Natural killer cell (primary cell): ENCODE measurements at places on chromosomes 1 and 21. TPM values are rescaled to one million over a fixed set of nuclear protein-coding genes. Genes with fewer than 3 reads are reported as not detected.

The SERPINC1 gene
- total RNA-seq, result 0.48 TPM

GRCh38 chr1:94928293-94928939, 1.5 kb upstream of the CNN3 start:
- DNase-seq, result no peak
- peaks cover 16% of the 10 kb centered on the region for H3K4me1 ChIP-seq
- no peak overlapping the region for H3K27ac ChIP-seq
- no peak overlapping the region for H3K4me3 ChIP-seq
- no peaks in the 10 kb centered on the region for H3K36me3 ChIP-seq

GRCh38 chr1:84382127-84382526, 16.2 kb upstream of the DNASE2B start:
- H3K4me1 ChIP-seq, result no peaks in the 10 kb centered on the region
- no peaks in the 10 kb centered on the region for H3K27me3 ChIP-seq

DNA sequence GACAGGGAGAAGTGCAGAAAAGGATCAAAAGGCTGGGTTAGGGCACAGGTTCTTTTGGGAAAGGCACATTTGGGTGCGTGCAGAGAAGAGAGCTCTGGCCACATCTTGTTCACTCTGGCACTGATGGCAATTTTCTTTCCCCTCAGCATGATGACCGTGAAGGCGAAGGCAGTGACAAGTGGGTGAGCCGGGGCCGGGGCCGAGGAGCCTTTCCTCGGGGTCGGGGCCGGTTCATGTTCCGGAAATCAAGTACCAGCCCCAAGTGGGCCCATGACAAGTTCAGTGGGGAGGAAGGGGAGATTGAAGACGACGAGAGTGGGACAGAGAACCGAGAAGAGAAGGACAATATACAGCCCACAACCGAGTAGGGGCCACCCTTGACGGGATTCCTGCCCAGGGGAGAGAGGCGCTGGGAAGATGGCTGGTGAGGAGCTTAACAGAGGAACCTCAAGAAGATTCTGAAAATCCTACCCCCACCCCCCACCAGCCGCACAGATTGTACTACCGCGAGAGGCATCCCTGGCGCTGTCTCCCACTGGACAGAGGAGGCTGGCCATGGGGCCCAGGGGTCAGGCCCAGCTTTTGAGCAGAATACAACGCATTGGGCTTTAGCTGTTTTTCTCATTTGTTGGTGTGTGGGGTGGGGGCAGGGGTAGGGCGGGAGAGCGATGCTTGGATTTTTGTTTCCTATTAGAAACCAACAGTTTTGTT, 2.4 kb upstream of the SH3D21 start:
- H3K4me1 ChIP-seq, result peaks cover 20% of the 10 kb centered on the region
- no peak overlapping the region for H3K4me3 ChIP-seq
- DNase-seq, result no peak
- no peaks in the 10 kb centered on the region for H3K27me3 ChIP-seq
- H3K36me3 ChIP-seq, result peaks cover 43% of the 10 kb centered on the region

- no peaks in the 10 kb centered on the region for H3K27me3 ChIP-seq
- H3K27ac ChIP-seq, result no peak overlapping the region
- no peak for DNase-seq
Observed at GRCh38 chr21:28380241-28380640, 612.4 kb downstream of the LTN1 start.

DNA sequence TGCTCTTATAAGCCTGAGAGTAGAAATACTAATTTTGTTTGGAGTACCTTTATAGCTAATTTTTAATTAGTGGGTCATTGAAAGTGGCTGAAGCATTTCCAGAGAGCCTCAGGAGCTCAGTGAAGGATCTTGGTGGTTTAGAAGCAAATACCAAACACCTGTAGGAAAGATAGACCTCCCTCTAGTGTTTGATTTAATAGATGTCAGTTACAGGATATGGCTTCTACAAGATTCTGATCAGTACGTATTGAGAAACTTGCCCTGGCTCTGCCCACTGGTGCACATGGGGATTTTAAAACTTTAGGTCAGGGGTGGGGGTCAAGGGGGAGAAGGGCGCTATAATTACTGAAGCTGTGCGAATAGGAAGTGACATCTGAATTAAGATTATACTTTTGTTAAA, 122.2 kb downstream of the POU2F1 start:
- no peaks in the 10 kb centered on the region for H3K4me1 ChIP-seq
- H3K27me3 ChIP-seq, result no peaks in the 10 kb centered on the region
- no peak overlapping the region for H3K4me3 ChIP-seq

DNA sequence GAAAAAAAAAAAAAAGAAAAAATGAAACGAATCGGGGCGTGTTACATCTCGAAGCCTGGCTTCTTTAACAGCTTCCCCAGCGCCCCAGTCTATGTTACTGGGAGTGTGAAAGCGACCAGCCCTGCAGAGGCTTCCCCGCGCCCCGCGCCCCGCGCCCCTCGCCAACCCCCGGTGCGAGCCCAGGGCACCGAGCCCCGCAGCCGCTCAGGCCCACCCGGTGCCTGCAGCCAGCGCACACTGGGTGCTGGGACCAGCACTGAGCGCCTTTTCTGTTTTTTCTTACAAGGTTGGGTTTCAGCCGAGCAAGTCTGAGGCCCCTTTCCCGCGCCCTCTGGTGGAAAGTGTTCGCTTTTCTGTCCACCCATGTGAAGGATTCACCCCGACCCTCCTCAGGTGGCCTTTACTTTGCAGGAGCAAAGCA, 42.1 kb upstream of the ZNF496 start:
- H3K36me3 ChIP-seq, result no peaks in the 10 kb centered on the region
- peak; percentile 76 for DNase-seq
- peaks cover 4% of the 10 kb centered on the region for H3K4me1 ChIP-seq
- no peak overlapping the region for H3K4me3 ChIP-seq
- no peak overlapping the region for H3K27ac ChIP-seq
- no peaks in the 10 kb centered on the region for H3K27me3 ChIP-seq

DNA sequence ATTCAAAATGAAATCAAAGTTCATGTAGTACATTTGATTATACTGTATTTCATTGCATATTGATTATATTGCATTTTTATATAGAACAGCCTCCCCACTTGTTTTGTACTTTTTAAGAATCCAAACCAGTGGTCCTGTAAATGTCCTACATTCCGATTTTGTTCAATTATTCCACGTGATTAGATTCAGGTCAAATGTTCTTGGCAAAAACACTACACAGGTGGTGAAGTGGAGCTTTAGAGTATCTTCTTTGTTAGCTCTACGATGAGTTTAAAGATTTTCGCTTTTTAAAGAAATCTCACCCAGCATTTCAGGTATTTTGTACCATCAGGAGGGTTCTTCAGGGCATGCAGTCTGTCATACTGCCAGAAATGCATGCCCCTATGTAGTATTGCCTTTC, 120.6 kb downstream of the TRIM33 start:
- H3K27me3 ChIP-seq, result no peaks in the 10 kb centered on the region
- H3K36me3 ChIP-seq, result peaks cover 19% of the 10 kb centered on the region
- DNase-seq, result no peak
- H3K27ac ChIP-seq, result no peak overlapping the region
- no peak overlapping the region for H3K4me3 ChIP-seq
- H3K4me1 ChIP-seq, result no peaks in the 10 kb centered on the region

DNA sequence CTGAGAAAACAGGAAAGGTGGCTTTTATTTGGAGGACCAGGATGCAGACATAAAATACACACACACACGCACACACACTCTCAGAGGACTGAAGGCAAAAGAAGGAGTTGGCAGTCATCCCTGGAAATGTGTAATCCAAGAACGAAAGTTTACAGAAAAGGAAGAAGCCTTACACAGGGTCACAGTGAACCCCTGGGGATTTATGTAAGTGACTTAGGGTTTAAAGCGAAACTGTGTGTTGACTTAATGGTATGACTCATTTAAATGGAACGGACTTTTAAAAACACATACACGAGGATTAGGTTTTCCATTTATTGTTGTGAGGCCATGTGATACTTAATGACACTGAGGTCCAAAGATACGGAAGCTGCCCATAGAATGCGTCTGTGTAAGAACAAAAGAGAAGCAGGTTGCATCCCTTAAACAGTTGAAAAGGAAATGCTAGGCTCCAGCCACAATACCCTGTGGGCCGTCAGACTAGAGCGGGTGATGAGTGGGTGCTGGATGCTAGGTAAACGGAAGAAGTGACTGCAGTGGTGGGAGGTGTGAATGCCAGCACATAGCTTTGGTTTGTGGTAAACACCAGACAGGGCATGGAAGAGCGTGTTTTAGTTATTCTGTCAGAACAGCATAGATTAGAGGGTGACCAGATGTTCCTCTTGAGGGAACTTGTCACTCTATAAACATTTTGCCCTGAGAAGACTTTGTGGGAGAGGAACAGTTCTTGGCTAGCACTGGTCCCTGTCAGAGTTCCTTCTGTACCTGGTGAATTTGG, 21.6 kb upstream of the BCL10 start:
- peaks cover 6% of the 10 kb centered on the region for H3K27me3 ChIP-seq
- H3K27ac ChIP-seq, result peak overlapping the region; percentile 9
- H3K4me1 ChIP-seq, result peaks cover 19% of the 10 kb centered on the region
- DNase-seq, result peak; percentile 60

GRCh38 chr1:223248001-223248769, 105.1 kb upstream of the TLR5 start:
- H3K27ac ChIP-seq, result peak overlapping the region; percentile 17
- H3K4me3 ChIP-seq, result no peak overlapping the region
- peaks cover 13% of the 10 kb centered on the region for H3K4me1 ChIP-seq
- no peak for DNase-seq

GRCh38 chr1:16979475-16980327, 719 bp downstream of the MFAP2 start:
- H3K4me3 ChIP-seq, result no peak overlapping the region
- H3K27me3 ChIP-seq, result peaks cover 10% of the 10 kb centered on the region
- no peak for DNase-seq
- peaks cover 7% of the 10 kb centered on the region for H3K4me1 ChIP-seq
- H3K36me3 ChIP-seq, result no peaks in the 10 kb centered on the region

GRCh38 chr1:9441451-9442133, 97.7 kb upstream of the SLC25A33 start:
- no peak overlapping the region for H3K4me3 ChIP-seq
- H3K27me3 ChIP-seq, result no peaks in the 10 kb centered on the region
- H3K27ac ChIP-seq, result no peak overlapping the region
- DNase-seq, result no peak
- H3K4me1 ChIP-seq, result no peaks in the 10 kb centered on the region

DNA sequence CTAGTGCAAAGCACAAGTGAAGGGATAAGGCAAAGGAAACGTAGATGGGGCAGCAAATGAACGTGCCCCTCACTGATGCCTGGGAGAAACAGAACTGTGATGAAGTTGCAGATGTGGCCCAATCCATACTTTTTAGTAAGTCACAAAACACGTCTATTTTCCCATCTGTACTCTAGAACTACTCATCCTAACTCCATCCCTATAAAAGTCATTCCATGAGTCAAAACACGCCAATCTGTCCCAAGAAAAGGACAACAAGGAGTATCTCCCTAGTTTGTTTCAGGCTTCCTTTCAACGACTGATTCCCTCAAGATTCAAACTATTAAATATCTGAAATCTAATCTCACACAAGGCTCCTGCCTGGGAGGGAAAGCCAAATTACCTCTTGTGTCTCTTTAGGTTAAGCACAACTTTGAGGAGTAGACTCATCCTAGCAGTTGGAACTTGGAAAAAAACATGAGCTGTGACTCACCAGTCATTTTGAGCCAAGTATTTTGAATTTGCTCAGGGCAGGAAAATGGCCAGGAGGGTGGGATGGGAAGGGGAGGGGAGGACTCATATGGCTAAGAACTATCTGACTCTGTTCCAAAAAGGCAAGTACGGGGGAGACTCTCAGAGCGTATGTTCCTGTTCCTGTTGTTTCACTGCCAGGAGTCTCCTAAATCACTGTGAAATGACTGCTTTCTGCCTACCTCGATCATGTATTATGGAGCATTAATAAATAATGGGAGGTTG, 214.5 kb upstream of the CAMK1G start:
- DNase-seq, result no peak
- H3K4me3 ChIP-seq, result no peak overlapping the region
- no peak overlapping the region for H3K27ac ChIP-seq
- H3K36me3 ChIP-seq, result no peaks in the 10 kb centered on the region
- H3K27me3 ChIP-seq, result no peaks in the 10 kb centered on the region

- no peaks in the 10 kb centered on the region for H3K27me3 ChIP-seq
- H3K4me3 ChIP-seq, result no peak overlapping the region
- no peak for DNase-seq
- H3K36me3 ChIP-seq, result no peaks in the 10 kb centered on the region
- H3K4me1 ChIP-seq, result no peaks in the 10 kb centered on the region
Observed at GRCh38 chr1:163561580-163562295, 240.0 kb downstream of the NUF2 start.
